ENCODE measurements at places on chromosomes 3 and 15.

- no peak for DNase-seq
These were observed 86.4 kb upstream of the ARRDC4 start for GRCh38 chr15:97874139-97874538.

GRCh38 chr3:187957582-187957981, 196.4 kb upstream of the LPP start:
- no peak for DNase-seq

DNA sequence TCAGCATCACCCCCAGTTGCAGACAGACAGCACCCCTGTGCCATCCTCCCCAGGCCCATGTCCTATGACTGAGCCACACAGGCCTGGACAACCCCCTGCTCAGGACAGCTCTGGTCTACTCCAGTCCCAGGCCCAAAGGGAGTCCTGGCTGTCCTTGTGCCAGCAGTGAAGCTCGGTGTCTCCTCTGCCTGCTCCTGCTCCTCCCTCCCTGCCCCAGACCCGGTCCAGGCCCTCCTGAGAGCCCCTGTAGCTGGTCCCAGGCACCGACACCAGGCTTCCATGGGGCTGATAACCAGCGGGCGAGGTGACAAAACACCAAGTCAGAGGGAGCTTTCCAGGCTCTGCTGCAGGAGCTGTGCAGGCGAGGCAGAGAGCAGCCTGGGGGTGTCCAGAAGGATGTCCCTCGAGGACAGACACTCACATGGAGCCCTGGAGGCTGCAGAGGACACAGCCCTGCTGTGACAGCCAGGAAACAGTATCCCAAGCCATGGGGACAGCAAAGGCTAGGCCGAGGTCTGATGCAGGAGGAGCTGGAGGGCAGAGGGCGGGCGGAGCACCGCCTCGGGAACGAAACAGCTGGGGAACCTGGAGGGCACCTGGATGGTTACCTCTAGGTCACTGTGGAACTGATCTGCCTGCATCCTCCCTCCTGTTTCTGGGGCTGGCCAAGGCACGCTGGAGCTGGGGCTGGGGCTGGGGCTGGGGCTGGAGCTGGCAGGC, 103.8 kb upstream of the PRR20G start:
- DNase-seq = no peak

- DNase-seq = no peak
These were observed 31.4 kb upstream of the ITPKA start for GRCh38 chr15:41462084-41462795.

Data from CD8-positive, alpha-beta memory T cell (primary cell).